CD4-positive, alpha-beta T cell treated with Interleukin-10 for 1 hour (primary cell): ENCODE measurements at places on chromosomes 5 and 9.

DNA sequence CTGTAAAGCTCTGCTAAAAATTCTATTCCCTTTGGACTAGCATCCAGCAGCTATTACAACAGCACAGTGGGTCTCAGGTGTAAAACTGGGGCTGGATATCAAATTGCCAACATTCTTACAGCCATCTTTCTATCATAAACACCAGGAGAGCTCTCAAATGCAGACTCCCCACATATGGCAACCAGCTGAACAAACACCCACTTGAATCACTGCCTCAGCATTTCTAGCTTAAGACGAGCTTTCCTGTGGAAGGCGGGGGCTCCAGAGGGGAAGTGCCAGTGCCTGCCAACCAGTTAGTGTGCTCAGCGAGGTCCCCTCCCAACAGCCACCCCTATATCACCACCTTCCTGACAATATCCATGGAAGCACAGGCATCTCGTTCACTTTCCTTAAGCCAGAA is 62.2 kb downstream of the IPPK start:
- DNase-seq = no peak

DNA sequence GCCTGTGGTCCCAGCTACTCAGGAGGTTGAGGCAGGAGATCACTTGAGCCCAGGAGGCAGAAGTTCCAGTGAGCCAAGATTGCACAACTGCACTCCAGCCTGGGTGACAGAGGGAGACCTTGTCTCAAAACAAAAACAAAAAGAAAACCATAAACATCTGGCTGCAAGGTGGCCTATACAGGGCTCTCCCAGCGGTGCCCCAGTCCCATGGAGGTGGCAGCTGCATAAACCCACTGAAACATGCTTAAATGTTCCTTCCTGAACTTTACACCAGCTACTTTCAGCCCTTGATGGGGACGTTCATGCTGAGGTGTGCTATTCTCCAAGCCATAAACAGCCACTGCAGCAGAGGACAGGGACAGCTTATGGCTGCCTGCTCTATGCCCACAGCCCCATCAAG is 35.6 kb downstream of the DROSHA start:
- no peak for DNase-seq

GRCh38 chr5:154411338-154411737 is 34.5 kb upstream of the SAP30L start:
- no peak for DNase-seq

- DNase-seq = no peak
Measured at GRCh38 chr9:97767891-97768290, 70.8 kb upstream of the XPA start.

GRCh38 chr9:38214432-38214831 is 145.4 kb upstream of the SHB start:
- DNase-seq = no peak

DNA sequence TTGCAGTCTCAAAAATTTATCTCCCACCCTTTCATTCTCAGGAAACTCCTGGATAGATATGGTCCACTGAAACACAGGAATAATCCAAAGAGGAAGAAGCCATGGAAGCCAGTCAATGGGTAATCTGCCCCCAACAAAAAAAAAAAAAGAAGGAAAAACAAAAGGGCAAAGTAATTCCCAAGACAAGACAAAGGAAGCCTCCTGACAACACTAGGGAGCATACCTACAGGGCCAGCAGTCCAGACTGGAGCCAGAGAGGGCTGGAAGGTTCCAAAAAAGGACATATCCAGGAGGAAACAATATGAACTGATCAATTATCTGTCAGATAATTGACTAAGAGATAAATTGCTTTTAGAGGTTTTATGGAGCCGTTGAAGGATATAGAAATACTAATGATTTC is 12.9 kb downstream of the FNIP1 start:
- no peak for DNase-seq

GRCh38 chr9:16642421-16643109 is 227.9 kb downstream of the BNC2 start:
- no peak for DNase-seq

GRCh38 chr9:111008158-111009075 is 29.9 kb downstream of the LPAR1 start:
- no peak for DNase-seq

- no peak for DNase-seq
Measured at GRCh38 chr9:10701906-10702305, 89.1 kb upstream of the PTPRD start.

DNA sequence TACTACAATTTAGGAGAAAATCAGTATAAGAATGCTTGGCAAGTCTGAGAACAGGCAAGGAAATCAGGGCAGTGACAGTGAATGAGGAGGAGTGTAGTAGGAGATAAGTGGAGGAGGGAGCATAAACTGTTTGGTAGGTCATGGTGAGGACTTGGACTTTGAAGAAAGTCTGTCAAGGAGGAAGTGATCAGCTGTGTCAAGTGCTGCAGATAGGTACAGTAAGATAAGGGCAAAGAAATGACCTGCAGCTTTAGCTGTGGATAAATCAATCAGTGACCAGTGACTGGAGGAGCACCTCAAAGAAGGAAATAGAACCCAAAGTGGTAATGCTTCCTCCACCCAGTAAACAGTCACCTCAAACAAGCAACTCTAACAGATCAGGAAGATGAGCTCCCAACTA is 106.3 kb downstream of the RAPGEF6 start:
- no peak for DNase-seq

DNA sequence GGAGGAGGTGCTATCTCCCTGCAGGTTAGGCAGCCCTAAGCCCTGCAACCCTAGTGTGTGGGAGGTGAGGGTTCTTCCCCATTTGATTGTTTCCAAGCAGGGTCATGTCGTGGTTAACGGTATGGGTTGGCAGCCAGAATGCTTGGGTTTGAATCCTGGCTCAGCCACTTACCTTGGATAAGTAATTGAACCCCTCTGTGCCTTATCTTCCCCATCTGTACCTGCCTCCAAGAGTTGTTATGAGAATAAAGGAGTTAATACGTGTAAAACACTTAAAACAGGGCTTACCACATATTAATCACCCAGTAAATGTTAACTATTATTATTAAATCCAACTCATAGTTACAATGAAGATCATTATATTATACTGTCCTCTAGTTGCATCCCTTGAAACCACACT is 52.2 kb upstream of the SPATA31E1 start:
- no peak for DNase-seq

- DNase-seq = no peak
Measured at GRCh38 chr5:59102437-59102836, 519.6 kb downstream of the RAB3C start.

GRCh38 chr9:7653262-7653661 is 146.3 kb downstream of the DMAC1 start:
- no peak for DNase-seq

DNA sequence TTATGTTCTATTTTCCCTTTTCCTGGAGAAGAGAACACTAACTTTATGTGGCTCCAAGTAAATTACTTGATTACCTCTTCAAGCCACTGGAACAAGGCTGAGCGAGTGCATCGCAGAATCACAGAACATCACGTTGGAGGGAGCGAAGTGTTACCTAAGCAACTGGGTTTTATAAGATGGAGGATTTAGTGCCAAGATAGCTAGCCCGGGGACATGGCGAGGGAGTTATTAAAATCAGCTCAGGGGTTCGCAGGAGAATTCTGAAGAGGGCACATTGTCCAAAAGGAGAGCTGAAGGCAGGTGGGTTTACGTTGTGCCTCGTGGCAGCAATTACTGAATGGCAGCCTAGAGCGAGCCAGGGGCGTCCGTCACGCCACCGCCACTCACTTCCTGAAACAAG is 563.2 kb upstream of the ADAMTS16 start:
- no peak for DNase-seq

- no peak for DNase-seq
Measured at GRCh38 chr5:143386725-143387124, 16.8 kb downstream of the NR3C1 start.

GRCh38 chr5:14237317-14238086 is 94.4 kb downstream of the TRIO start:
- DNase-seq = no peak

- DNase-seq = no peak
Measured at GRCh38 chr5:112386766-112387165, 32.3 kb downstream of the EPB41L4A start.

GRCh38 chr5:79793722-79794121 is 104.1 kb downstream of the CMYA5 start:
- no peak for DNase-seq

DNA sequence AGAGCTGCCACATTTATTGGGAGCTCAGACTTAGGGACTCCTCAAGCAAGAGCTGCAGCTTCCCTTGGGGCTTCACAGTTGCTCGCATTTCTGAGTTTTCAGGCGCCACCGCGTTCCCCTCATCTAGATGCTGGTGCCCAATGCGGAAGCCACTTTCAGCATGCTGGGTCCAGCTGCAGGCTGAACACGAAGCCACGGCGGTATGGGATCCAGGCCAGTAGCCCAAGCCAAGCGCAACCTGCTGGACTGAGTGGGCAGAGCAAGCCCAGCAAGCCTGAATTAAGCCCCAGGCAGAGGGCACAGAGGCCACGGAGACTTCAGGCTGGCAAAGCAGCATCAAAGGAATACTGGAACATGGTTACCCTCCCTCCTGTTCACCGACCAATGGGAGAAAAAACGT is 391.5 kb downstream of the HTR1A start:
- DNase-seq = no peak

- no peak for DNase-seq
Measured at GRCh38 chr5:111848476-111848875, 91.5 kb upstream of the NREP start.

DNA sequence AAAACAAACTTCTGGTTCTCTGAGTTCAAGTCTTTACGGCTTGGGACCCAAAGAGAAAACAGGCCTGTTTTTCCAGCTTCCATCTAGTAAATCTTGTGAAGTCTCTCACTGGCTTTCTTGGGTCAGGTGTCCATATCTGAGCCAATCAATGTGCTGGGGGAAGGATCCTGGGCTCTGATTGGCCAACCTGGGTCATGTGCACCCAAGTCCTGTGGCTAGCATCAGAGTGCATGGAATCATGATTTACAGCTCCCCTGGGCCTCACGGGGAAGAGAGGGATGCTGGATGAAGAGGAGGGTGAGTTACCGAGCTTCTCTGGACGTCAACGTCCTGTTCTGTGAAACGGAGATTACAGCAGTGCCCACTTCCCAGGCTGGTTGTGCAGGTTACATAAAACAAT is 19.4 kb downstream of the CXCL14 start:
- DNase-seq = no peak

DNA sequence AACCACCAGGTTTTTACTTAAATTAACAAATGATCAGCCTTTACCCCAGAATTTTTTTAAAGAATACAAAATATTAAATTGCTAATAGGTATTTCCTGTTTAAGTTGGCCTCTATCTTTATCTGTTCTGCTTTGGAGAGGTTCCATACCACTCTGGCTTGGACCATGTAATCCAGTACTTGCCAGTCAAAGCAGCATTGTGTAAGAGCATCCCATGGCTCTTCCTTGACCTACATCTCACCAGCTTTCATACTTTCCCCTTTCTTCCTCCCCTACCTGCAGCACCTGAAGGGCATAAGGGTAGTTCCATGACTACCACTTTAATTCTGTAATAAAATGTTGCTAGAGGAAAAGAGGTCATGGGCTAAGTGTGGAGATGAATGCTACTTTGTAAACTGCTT is 140.8 kb upstream of the MTAP start:
- no peak for DNase-seq

DNA sequence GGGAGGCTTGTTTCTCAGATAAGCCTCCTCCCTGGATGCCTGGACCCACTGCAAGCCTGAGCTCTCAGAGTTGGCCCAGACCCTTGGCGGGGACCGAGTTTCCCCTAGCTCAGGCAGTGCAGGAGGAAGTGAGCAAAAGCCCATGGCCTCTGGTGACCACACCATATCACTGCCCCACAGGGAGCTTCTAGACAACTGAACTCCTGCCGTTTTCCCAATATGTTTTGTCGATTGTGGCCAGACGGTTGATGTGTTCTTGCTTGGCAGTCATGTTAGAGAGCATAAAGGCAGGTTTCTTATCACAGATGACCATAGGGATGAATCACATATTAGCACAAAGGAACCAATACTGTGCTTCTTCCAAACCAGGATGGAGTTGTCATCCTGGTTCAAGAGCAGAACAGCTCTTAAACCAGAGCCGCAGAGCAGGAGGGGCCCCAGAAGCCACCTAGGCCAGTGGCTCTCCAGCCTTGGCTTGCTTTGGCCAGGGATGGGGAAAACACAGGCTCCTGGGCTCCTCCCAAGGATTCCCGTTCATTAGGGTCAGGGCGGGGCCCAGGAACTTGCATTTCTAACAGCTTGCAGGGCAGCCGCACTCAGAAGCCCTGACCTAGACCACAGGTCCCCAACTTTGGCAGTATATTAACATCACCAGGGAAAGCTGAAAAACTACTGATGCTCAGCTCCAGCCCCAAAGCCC is 113.1 kb upstream of the TBC1D2 start:
- no peak for DNase-seq

- DNase-seq = no peak
Measured at GRCh38 chr5:111404270-111404769, 108.0 kb downstream of the STARD4 start.

DNA sequence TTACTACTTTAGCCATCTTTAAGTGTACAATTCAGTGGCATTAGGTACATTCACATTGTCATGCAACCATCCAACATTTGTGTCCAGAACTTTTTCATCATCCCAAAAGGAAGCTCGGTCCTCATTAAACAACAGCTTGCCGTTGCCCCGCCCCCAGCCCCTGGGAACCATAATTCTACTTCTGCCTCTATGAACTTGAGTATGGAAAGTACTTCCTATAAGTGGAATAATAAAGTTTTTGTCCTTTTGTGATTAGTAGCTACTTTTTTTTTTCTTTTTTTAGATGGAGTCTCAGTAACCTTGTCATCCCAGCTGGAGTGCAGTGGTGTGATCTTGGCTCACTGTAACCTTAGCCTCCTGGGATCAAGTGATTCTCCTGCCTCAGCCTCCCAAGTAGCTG is 5.0 kb downstream of the GBGT1 start:
- DNase-seq = no peak

DNA sequence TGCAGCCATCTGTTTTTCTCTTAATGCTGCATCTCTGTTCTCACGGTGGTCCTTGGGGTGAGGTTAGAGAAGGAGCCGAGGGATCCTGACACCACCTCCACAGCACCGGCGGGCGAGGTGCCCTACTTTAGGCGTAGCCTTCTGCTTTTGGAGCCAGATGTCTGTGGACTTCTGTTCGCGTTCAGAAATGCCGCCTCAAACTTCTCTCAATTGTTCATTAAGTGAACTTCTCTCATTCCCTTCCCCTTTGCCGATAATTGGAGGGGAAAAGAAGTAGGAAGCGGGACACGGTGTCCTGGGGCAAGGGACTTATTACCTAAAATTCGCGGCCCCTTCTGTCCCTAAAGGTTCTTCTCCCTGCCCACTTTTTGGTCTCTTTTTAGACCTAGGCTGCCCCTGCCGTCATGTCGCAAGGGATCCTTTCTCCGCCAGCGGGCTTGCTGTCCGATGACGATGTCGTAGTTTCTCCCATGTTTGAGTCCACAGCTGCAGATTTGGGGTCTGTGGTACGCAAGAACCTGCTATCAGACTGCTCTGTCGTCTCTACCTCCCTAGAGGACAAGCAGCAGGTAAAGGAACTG is 455 bp downstream of the KIF20A start:
- DNase-seq = no peak
